ENCODE measurements at places on chromosomes 6 and 20. TPM values are rescaled to one million over a fixed set of nuclear protein-coding genes. Genes with fewer than 3 reads are reported as not detected.

The PROKR2 gene
- not detected for total RNA-seq

The UST gene
- total RNA-seq, result 18.1 TPM

GRCh38 chr6:159978291-159979135 lies 9.6 kb downstream of the IGF2R start:
- H3K27me3 ChIP-seq, result no peaks in the 10 kb centered on the region
- no peak overlapping the region for H3K4me3 ChIP-seq
- H3K36me3 ChIP-seq, result no peaks in the 10 kb centered on the region
- H3K27ac ChIP-seq, result peak overlapping the region; percentile 92
- peaks cover 82% of the 10 kb centered on the region for H3K4me1 ChIP-seq
- no peak for DNase-seq

- H3K36me3 ChIP-seq, result peaks cover 1% of the 10 kb centered on the region
- no peak overlapping the region for H3K4me3 ChIP-seq
- H3K27ac ChIP-seq, result no peak overlapping the region
- DNase-seq, result no peak
Measured at GRCh38 chr6:131917318-131917717, 33.9 kb downstream of the CCN2 start.

The EBF4 gene
- 15.2 TPM for total RNA-seq

The PNPLA1 gene
- total RNA-seq, result not detected

DNA sequence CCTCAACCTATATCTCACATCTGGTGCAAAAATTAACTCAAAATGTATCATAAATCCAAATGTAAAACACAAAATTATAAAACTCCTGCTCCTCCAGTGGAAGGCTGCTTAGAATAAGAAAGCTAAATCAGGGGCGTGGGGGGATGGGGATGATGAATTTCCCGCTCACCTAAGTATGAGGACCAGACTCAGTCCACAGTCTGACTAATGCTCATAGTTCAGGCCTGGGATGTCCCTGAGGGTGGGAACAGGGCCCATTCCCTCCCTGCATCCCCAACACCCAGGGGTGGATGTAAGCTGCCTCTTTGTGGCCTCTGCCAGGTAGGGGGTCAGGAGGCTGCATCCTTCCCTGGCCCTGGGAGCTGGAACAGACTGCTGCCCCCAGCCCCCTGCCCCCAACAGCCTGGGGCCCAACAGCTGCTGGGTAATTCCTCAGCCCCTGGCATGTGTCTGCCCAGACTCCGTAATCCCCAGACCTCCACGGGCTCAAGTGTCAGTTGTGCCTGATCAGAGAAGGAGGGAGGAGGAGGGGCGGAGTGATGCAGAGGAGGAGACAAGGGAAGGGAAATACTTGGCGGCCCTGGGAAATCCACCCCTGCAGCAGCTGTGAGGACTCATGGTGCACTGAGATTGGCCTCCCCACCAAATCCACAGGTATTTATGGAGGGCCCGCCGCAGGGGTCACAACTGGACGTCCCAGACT lies 224.5 kb downstream of the PREX1 start:
- no peak overlapping the region for H3K27ac ChIP-seq
- peaks cover 1% of the 10 kb centered on the region for H3K36me3 ChIP-seq
- H3K4me1 ChIP-seq, result no peaks in the 10 kb centered on the region
- H3K4me3 ChIP-seq, result no peak overlapping the region

DNA sequence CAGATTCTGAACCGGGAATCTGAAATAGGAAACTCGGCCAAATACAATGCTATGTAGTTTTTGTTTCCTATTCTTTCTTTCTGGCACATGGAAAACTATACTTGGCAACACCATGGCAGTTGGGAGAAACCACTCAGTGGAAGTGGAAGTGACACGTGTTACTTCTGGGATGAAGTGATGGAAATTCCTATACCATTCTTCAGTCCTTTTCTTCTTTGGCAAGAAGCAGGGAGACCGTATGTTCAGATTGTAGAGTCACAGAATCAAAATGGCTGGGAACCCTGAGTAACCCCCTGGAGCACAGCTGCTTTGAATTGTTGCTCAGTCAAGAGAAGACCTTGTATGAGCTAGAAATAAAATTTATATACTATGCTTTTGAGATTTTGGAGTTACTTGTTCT lies 18.8 kb upstream of the TINAG start:
- no peak overlapping the region for H3K27ac ChIP-seq
- H3K36me3 ChIP-seq, result no peaks in the 10 kb centered on the region
- H3K27me3 ChIP-seq, result no peaks in the 10 kb centered on the region
- peaks cover 42% of the 10 kb centered on the region for H3K4me1 ChIP-seq
- H3K4me3 ChIP-seq, result no peak overlapping the region

DNA sequence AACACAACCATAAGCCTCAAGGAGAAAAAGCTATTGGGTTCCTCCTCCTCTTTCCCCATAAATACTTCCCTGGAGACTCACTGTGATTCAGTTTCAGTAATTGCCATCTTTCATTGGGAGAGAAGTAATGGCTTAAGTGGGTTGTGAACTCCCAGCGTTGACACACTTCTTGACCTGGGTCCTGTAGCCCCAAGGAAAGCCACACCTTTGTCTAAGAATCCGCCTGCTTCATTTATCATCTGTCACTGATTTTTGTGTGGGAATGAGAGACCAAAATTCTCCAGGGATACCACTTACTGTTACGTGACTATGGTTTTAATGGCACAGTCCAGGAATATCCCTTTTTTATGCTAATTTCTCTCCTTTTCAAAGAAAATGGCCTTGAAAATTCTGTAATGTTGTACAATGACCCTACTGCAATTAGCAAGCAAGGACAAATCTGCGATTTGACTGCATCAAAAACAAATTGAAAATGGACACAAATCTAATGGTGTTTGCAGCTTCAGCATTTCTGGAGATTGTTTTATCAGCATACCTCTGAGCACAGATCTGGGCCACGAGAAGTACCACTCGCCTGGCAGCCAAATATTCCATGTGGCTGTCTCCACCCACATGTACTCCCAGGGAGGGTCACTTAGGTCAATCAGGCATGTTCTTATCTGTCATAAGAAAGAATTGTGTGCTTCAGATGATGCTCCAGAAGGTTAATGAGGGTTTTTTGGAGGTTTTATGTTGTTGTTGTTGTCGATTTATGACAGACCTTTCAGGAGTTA lies 29.8 kb downstream of the DCBLD1 start:
- DNase-seq, result no peak
- no peaks in the 10 kb centered on the region for H3K27me3 ChIP-seq
- no peak overlapping the region for H3K4me3 ChIP-seq
- peak overlapping the region; percentile 73 for H3K27ac ChIP-seq

Data from chondrocyte (in vitro differentiated cells).